ENCODE measurements at places on chromosomes 1 and 21.
A peak's percentile ranks its signal among the peaks of the same experiment; 100 is the strongest.

DNA sequence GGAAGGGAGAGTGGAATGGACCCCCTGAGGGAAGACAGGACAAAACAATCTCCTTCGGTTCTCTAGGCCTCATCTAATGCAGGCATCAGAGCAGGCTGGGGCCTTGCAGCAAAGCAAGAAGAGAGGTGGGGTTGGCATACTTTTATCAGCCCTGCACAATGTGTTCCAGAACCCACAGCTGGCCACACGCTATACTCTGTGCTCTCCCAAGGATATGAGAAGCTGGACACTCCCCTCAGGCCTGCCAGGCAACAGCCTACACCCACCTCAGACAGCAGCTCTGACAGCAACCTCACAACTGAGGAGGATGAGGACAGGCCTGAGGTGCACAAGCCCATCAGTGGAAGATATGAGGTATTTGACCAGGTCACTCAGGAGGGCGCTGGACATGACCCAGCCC lies 27.3 kb downstream of the LY9 start:
- no peak for DNase-seq

GRCh38 chr1:94234615-94235014 lies 2.8 kb downstream of the ARHGAP29 start:
- DNase-seq = no peak

DNA sequence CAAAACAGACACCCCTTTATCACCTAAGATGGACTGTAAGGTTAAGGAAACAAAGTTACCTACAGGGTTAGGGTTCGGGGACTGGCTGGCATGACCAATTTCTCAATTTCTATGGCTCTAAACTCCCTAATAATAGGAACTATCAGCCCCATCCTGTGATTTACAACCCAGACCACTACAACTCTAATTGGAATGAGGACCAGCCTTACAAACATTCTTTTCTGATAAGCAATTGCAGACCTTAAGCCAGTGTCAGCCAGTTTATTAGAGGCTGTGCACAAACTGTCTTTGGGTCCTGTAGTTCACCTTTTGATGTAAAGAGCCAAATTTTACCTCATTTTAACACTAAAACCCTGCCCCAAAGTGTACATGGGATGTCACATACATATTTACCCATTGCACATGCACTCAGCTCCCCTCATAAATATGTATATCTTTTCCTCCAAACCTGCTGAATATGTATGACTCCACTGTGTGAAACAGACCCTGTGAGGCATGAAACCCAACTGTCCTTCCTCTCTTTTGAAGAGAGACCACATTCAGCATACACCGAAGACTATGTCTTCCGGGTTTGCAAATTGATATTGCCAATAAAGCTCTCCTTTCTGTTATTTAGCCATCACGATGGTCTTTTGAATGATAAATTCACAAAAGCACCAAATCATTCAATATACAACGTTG lies 7.3 kb upstream of the APP start:
- DNase-seq = no peak

DNA sequence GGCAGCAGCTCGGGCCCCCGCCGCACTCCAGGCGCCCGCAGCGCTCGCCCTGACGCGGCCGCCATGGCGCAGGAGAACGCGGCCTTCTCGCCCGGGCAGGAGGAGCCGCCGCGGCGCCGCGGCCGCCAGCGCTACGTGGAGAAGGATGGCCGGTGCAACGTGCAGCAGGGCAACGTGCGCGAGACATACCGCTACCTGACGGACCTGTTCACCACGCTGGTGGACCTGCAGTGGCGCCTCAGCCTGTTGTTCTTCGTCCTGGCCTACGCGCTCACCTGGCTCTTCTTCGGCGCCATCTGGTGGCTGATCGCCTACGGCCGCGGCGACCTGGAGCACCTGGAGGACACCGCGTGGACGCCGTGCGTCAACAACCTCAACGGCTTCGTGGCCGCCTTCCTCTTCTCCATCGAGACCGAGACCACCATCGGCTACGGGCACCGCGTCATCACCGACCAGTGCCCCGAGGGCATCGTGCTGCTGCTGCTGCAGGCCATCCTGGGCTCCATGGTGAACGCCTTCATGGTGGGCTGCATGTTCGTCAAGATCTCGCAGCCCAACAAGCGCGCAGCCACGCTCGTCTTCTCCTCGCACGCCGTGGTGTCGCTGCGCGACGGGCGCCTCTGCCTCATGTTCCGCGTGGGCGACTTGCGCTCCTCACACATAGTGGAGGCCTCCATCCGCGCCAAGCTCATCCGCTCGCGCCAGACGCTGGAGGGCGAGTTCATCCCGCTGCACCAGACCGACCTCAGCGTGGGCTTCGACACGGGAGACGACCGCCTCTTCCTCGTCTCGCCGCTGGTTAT lies 2.8 kb downstream of the KCNJ9 start:
- no peak for DNase-seq

- DNase-seq = no peak
Measured at GRCh38 chr1:32052887-32053286, 19.9 kb upstream of the TMEM39B start.

- DNase-seq = peak; percentile 85
Measured at GRCh38 chr1:91900562-91900961, 14.6 kb upstream of the TGFBR3 start.

GRCh38 chr1:41241354-41241748 lies 755 bp downstream of the SCMH1 start:
- DNase-seq = no peak

- no peak for DNase-seq
Measured at GRCh38 chr1:210750468-210750867, 383.5 kb downstream of the KCNH1 start.

- no peak for DNase-seq
Measured at GRCh38 chr1:171913385-171913784, 72.1 kb downstream of the DNM3 start.

DNA sequence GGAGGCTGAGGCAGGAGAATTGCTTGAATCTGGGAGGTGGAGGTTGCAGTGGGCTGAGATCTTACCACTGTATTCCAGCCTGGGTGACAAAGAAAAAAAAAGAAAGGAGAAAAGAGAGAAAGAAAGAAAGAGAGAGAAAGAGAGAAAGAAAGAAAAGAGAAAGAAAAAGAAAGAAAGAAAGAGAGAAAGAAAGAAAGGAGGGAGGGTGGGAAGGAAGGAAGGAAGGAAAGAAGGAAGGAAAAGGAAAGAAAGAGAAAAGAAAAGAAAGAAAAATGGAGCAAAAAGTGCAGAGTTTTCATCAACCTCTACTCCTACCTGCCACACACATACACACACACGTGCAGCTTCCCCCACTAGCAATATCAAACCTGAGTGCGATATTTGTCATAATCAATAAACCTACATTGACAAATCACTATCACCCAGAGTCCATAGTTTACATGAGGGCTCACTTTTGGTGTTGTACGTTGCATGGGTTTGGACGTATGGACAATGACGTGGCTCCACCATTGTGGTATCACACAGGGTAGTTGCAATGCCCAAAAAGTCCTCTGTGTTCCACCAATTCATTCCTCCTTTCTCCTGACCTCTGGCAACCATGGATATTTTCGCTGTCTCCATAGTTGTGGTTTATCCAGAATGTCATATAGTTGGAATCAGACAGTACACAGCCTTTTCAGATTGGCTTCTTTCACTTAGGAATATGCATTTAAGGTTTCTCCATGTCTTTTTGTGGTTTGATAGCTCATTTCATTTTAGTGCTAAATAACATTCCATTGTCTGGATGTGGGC lies 36.5 kb downstream of the EVA1C start:
- no peak for DNase-seq

DNA sequence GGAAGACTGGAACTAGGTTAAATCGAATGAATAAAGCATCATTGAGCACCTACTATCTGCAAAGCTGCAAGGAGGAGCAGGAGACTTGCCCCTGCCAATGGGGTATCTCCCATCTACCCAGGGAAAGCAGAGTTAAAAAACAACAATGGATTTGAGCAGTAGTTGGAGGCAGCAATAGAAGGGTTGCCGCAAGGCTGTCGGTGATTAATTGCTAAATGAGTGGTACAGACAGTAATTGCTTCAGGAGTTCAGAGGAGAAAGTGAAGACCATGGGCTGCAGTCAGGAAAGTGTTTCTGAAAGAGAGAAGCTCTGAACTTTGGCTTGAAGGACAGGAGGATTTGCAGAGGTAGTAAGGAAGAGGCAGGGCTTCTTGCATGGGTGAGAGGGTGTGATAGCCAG lies 152.9 kb downstream of the ACTL8 start:
- DNase-seq = no peak

- DNase-seq = peak; percentile 4
Measured at GRCh38 chr1:71587961-71588360, 507.1 kb upstream of the ZRANB2 start.

GRCh38 chr21:35367553-35367952 lies 318.5 kb upstream of the RUNX1 start:
- DNase-seq = no peak

DNA sequence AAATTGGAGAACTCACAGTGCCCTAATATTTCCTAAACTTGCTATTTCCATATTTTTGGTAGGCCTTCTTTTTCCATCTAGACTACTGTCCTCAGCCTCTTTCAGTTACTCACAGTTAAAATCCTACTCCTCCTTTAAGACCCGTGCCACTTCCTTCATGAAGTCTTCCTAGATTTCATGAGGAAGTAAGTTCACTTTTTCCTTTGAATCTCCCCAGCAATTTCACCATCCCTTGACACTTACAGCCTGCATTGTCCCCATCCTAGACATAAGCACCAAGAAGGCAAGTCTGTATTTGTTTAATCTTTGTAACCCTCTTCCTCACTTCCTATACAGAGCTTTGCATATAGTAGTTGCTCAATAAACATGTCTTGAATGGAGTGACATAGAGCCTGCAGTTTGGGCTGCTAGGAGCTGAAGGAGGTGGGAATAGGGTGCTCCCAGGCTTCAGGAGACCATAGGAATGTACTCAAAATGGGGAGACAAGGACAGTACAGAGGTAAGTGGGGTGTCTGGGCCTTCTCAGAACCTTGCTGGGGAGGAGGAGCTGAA lies 5.3 kb upstream of the GPR61 start:
- no peak for DNase-seq

- no peak for DNase-seq
Measured at GRCh38 chr1:232170909-232171308, 459.0 kb downstream of the SIPA1L2 start.

Data from AG04450 (cell line).